ENCODE measurements at places on chromosomes 11 and 22.

DNA sequence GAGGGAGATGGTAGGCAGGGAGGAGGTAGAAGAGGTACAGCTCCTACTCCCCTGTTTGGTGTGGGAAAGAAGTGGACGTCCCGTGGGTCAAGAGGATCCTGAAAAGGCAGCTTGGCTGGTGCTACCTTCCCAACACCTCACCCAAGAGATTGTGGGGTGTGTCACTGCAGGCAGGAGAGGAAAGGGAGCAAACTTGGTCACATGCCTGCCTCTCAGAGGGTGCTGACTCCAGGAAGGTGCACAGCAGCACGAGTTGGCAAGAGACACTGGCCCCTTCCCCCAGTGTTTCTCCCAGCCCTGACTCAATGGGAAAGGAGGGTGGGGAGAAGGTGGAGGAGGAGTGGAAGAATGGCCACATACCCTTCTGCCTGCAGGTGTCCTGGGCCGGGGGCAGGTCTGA is 99.6 kb downstream of the CSNK2A3 start:
- DNase-seq: no peak

DNA sequence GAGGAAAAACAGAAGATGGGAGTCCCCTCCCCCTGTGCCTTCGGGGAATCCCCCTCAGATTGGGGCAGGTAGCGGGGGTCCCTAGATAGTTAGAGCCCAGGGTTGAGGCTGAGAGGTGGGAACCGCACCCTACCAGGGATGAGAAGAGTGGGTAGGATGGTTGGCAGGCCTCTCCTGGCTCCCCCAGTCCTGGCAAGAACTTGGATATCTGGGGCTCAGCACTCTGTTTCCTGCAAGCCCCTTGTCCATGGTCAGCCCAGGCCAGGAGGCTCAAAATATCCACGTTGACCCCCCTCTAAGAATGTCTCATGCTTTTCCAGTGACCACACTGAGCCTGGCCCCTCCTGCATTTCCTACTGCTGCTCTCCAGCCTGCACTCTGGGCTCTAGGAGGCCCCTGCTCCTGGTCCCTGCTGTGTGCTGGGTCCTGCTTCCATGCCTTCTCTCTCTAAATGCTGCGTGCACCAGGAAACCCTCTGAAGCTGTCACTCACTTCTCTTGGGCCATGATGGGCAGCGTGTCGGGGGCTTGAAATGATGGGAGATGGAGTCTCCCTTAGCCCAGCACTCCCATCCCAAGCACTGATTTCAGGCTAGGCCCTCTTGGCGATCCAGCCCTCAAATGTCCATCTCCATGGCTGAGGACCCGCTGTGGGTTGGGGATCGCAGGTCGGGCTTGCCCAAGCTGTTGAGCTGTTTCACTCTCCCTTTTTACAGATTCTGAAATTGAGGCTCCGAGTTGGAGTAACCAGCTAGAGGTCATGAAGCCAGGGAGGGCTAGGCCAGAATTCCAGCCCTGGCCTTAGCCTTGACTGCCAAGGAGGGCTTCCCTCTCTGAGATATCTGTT is 2.0 kb downstream of the MAP3K11 start:
- DNase-seq: no peak

DNA sequence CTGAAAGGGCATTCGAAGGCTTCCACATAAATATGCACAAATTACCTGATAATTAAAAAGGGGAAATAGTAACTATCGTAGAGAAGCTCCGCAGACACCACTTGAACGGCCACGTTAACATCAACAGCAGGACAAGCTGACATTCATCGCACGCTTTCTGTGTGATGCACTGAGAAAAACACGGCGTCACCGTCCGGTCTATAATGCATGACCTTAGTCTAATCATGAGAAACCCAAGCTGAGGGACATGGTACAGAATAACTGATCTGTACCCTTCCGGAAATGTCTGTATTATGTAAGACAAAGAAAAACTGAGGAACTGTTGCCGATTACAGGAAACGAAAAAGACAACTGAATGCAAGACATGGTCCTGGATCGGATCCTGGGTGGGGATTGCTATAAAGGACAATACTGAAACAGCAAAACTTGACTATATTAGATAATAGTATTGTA is 678 bp upstream of the RANGAP1 start:
- no peak for DNase-seq

DNA sequence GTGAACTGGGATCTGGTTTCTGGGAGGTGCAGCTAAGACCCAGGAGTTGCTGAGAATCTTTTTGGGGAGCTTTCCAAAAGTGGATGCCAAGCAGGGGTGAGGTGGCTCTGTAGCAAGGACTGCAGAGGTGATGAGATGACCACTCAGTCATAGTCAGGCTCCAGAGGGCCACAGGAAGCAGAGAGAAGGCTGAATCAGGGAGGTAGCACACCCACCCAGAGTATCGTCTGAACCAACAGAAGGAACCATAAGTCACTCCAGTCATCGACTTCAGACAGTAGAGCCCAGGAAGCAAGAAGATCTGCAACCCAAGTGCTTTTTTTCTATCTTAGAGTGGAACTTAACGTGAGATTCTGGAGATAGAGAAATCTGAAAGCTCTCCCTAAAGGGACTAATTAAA is 335.7 kb upstream of the MPPED2 start:
- no peak for DNase-seq

GRCh38 chr11:86745571-86745970 is 54.8 kb upstream of the PRSS23 start:
- no peak for DNase-seq

GRCh38 chr11:36467012-36467411 is 43.1 kb downstream of the TRAF6 start:
- DNase-seq: no peak

GRCh38 chr11:63880403-63880790 is 36.6 kb downstream of the RCOR2 start:
- DNase-seq: no peak

- DNase-seq: no peak
Observed at GRCh38 chr22:44709881-44710392, 7.9 kb downstream of the PRR5 start.

- DNase-seq: no peak
Observed at GRCh38 chr11:126466236-126467045, 111.0 kb downstream of the ST3GAL4 start.

DNA sequence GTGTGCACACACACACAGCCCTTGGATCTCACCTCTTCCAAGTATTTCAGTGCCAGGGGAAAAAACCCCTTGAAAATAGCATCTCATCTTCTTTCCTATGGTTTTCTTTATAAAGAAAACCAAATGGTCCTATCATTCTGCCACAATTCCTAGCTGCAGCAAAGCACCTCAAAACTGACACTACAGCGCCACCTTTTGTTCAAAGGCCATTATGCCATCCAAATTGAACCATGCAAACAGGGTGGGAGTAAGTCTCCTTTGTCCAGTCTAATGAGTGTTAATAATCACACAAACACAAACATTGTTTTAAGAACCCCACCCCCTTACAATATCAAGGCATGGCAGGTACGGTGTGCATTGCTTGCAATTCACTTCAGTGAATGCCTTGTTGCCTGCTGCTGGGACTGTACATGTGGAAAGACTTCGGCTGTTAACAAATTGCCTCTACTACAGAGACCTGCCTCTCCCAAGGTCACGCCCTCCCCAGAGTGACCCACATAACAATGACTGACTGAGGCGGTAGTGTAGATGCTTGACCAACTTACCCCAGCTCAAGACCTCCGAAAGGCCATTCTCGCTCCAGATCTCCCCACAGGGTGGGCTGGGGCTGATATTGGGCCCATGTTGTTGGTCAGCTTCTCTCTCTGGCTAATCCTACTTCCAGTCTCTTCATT is 31.7 kb downstream of the FAM181B start:
- DNase-seq: peak; percentile 21

- no peak for DNase-seq
Observed at GRCh38 chr11:105071089-105071732, 26.1 kb upstream of the CARD16 start.

DNA sequence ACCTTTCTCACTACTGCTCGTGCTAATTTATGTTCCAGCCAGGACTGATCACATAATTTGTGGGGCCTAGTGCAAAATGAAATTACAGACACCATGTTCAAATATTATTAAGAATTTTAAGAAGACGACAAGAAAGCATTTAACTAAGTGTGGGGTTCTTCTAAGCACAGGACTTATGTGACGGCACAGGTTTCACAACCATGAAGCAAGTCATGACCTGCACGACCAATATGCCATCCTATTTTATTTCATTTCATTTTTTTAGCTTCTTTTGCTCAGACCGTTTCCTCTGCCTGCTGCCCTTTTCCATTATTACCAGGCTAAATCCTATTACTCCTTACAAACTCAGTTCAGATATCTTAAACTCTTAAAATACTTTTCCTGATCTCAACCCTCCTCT is 462.5 kb downstream of the AASDHPPT start:
- no peak for DNase-seq

- no peak for DNase-seq
Observed at GRCh38 chr11:119501777-119502405, 78.9 kb upstream of the THY1 start.

GRCh38 chr11:18347471-18348125 is 25.2 kb downstream of the GTF2H1 start:
- no peak for DNase-seq

DNA sequence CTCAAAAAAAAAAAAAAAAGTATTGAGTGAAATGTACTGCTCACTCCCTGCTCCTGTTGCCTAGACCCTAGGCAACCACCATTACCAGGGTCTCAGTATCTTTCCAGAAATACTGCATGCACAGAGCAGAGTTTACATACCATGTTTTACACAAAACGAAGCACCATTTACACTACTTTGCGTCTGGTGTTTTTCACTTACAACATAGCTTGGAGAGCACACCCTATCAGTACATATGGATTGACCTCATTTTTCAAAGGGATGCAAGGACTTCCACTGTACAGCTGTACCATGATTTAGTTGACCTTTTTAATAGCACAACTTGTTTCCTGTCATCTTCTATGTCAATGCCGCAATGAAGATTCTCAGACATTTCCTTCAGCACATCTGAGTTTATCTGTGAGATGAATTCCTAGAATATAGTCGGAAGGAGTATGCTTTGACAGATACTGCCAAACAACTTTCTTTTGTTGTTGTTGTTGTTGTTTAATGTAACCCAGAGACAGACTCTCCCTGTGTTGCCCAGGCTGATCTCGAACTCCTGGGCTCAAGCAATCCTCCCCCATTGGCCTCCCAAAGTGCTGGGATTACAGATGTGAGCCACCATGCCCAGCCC is 6.1 kb downstream of the MYH9 start:
- no peak for DNase-seq

- no peak for DNase-seq
Observed at GRCh38 chr11:115179636-115180035, 324.6 kb downstream of the CADM1 start.

DNA sequence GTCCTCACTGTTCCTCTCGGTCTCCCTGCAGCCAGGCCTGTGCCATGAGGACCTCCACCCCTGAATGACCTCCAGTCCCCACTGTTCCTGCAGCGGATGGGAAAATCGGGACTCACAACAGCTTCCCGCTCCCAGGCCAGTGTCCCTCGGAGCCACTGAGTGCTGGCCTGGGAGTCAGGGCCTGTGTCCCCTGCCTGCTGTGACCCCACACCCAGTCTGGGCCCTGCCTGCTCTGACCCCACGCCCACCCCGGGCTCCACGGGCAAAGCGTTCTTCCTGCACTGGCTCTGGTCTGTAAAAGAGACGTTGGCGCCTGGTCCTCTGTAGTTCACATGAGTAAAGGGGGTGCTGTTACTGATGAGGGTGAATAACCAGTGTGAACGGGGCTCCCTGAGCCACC is 73.0 kb upstream of the SHISAL1 start:
- no peak for DNase-seq

DNA sequence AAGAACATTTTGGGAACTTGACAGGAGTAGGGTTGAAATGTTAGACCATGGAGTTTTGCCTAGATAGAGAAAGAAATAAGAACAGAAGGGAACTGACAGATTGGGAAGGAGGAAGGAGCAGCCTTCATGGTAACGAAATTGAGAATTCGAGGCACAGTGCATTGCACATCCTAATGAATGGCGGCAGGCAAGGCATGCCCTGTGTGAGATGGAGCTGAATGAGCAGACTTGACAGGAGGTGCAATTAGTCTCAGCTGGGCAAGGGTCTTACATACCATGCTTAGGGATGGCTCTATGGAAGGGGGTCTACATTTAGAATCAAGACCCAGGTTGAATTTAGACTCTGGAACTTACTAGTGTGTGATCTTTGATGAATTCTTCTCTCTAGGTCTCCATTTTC is 25.0 kb upstream of the NTM start:
- DNase-seq: no peak

- DNase-seq: no peak
Observed at GRCh38 chr11:13487661-13488030, 8.2 kb downstream of the PTH start.

DNA sequence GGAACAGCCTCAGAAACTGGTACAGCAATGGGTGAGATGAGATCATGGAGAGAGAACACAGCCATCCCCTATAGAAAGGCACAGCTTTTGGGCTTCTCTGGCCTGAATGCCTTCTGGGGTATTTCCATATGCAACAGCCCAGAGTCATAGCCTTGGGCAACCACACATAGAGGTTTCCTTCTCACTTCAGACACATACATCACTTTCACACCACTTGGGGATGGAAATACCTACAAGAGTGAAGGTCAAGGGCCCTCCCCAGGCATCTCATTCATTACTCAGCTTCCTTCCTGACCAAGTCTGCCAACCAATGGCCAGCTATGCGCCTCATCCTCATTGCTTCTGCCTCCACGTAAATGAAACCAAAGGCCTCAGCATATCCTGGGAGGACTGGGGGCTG is 17.7 kb upstream of the OLFML1 start:
- DNase-seq: no peak

- no peak for DNase-seq
Observed at GRCh38 chr11:74863410-74863809, 85.5 kb downstream of the XRRA1 start.

DNA sequence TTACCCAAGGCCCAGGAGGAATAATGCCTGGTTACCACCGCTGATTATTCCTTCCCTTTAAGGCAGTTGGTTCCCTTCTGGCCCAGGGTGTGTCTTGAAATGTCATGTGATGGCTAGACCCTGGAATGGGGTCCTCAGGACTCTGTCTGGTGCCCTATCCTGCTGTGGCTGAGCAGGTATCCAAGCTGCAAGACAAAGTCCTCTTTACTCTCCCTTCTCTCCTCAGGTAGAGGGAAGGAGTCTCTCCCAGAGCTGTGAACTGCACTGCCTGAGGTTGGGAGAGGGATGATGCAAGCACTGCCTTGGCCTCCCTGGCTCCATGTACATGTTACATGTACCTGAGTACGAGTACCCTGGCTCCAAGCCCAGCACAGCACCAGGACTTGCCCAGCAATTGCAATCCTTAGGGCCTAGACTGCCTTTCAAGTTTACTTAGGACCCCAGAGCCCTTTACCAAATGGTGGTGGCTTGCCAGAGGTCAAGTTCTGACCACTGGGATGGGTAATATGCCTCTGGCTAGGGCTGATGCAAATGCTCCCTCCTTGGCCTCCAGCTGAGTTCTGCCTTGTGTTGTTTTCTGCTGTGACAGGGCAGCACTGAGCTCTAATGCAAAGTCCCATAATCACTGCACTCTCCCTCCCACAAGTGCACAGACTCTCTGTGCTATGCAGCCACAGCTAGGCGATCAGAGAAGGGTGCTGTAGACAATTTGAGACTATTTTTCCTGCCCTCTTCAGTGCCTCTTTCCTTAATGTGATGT is 20.7 kb upstream of the AQP11 start:
- DNase-seq: no peak

GRCh38 chr11:121563003-121563402 is 110.2 kb upstream of the SORL1-AS1 start:
- DNase-seq: no peak
